ENCODE measurements at places on chromosomes 2 and 18.

- DNase-seq = no peak
These were observed 3.5 kb downstream of the ASPRV1 start for GRCh38 chr2:69957965-69958364.

DNA sequence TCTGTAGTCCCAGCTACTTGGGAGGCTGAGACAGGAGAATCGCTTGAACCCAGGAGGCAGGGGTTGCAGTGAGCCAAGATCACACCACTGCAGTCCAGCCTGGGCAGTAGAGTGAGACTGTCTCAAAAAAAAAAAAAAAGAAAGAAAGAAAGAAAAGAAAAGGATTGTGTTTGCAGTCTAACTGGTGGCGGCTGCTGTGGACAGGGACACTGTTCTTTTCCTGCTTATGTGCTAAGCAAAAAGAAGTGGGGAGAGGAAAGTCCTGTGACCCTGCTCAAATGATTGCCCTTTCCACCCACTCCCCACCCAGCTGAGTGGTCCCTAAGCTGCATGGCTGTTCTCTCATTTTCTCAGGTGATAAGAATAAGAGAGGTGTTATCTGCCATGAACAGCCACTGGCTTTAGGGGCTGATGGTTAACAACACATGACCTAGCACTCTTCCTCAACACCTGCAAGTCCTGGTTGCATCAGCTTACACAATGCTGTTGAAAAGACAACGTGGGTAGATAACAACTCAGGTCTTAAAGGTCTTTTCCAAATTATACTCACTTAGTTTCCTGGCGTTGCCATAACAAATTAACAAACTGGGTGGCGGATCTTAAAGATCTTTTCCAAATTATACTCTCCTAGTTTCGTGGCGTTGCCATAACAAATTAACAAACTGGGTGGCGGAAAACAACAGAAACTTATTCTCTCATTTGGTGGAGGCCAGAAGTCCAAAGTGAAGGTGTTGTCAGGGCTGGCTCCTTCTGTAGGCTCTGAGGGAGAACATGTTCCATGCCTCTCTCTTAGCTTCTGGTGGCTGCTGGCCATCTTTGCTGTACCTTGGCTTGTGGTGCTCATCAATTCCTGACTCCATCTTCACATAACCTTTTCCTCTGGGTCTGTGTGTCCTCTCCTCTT is 90.3 kb upstream of the RTN4 start:
- DNase-seq = no peak

GRCh38 chr18:11999429-11999828 is 18.1 kb downstream of the IMPA2 start:
- no peak for DNase-seq

GRCh38 chr2:220240641-220241040 is 613.2 kb downstream of the SLC4A3 start:
- no peak for DNase-seq

DNA sequence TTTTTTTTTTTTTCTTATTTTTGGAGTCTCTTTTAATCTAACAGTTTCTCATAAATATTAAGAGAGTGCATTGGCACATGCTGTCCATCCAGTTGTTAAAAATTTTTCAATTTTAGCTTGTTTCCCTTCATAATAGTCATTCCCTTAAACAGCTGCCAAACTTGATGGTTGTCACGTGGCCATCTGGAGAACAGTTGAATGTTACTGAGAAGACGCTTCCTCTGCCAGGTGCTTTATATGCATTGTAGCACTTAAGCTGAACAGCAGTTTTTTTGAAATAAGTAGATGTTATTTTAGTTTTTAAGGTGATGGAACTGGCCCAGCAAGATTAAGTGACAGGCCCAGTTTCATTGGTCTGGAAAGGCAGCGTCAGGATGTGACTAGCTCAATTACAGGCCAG is 3.3 kb downstream of the SMARCAL1 start:
- DNase-seq = no peak

DNA sequence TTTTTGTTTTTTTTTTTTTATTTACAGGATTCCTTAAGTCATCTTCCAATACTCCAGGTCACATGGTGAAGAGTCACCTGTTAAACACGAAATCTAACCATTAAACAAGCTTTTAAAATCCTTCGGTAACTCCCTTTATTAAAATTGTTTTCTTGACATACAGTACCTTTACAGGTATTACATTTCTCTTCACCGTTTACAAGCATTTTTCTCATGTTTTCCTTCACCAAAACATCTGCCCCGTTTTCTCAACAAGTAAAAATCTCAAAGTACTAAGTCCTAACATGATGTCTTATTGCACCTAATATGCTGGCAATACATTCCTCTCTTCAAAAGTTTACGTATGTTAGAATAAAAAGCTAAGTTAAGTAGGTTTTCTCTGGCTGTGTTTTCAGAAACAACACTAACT is 1.1 kb downstream of the PUM2 start:
- DNase-seq = no peak

GRCh38 chr2:67221266-67221665 is 175.9 kb upstream of the ETAA1 start:
- DNase-seq = no peak

- DNase-seq = no peak
These were observed 40.5 kb upstream of the POLE4 start for GRCh38 chr2:74917702-74918619.

DNA sequence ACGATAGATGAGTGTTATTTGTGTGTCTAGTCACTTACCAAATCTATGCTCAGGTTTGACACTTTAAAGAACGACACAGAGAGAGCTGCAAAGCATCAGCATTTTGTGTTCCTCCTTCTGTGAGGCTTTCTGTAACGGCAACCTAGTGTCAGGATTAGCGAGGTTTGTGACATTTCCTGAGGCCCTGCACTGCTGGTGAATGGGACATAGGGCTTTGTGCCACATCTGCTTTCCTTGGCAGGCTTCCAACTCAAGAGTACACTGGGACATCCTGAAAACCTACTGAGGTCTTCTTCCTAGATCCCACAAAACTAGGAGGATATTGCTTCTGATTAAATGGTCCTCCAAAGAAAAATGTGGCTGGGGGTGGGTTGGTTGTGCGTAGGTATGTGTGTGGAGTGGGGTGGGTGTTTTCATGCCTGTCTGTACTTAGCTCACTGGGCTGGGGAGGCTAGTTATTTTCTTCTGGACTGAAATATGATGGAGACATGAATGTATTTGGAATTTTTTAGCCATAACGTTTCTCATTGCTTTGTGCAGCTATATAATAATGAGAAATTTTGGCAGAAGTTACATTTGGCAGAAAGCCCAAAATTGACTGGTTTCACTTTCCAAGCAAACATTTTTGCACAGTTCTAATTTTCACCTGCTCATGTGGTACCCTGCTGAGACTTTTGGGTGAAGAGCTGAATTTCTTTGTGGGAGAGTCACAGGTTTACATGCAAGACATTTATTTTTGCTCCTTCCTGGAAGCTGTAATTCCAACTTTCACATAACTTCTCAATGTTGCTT is 308.4 kb downstream of the XIRP2 start:
- DNase-seq = no peak

DNA sequence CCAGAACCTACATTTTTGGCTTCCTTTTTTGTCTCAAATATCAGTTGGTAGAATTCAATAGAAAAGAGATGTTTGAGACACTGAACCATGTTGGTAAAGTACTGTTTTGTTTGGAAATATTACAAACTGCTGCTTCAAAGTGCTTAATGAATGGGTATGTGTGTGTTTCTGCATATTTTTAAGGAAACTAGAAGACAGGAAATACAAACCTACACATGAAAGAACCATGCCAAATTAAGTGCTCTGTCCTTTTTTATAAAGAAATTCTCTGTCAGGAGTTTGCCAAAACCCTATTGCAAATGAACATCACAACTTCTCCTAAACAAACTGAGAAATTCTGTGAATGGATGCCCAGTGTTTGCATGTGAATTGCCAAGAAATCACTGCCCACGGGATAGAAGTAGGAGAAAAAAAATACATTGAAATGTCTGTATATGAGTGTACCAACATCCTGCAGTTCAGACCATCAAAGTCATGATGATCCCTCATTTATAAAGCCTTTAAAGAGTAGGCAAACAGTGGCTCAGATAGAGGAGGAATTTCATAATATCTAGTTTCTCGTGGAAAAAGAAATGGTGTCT is 69.6 kb upstream of the RND3 start:
- no peak for DNase-seq

DNA sequence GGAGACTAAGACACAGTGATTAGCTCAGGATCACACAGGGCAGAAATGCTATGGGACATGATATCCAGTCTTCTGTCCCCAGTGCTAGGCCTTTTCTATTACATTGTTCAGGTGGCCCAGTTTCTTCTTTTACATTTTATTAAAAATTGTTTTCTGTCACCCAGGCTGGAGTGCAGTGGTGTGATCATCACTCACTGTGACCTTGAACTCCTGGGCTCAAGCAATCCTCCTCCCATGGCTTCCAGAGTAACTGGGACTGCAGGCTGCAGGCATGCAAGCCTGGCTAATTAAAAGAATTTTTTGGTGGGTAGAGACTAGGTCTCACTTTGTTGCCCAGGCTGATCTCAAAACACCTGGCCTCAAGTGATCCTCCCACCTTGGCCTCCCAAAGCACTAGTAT is 15.4 kb downstream of the PDK1 start:
- DNase-seq = no peak

- no peak for DNase-seq
These were observed 13.2 kb downstream of the BIN1 start for GRCh38 chr2:127093648-127094210.

GRCh38 chr2:173792166-173792565 is 173.0 kb downstream of the SP3 start:
- DNase-seq = no peak

GRCh38 chr2:228329282-228329681 is 147.8 kb upstream of the SPHKAP start:
- no peak for DNase-seq

- no peak for DNase-seq
These were observed 198.5 kb downstream of the KLHL29 start for GRCh38 chr2:23583467-23583866.

- no peak for DNase-seq
These were observed 24.4 kb downstream of the RDH14 start for GRCh38 chr2:18536100-18536499.

- DNase-seq = no peak
These were observed 357.6 kb downstream of the MTX2 start for GRCh38 chr2:176626796-176627195.

DNA sequence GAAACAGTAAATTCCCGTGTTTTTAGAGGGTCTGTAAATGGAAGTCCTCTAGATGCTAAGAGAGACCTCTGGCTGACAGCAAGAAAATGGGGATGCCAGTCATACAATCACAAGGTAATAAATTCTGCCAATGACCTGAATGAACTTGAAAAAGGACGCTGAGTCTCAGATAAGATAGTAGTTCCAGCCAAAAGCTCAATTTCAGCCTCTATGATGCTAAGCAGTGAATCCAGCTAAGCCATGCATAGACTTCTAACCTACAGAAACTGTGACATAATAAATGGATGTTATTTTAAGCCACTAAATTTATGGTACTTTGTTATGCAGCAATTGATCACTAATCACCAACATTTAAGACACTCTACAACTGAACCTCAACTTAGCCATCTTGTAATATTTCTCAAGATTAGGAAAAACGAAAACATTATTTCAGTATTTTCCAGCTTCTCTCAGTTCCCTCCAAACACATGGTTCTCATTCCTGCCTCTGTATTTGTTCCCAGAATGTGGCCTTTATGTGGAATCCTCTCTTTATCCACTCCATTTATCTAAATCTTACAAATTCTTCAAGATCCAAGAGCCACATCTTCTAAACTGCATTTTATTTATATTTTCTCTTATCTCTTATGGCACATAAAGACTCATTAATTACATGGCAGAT is 331.1 kb downstream of the GULP1 start:
- no peak for DNase-seq

DNA sequence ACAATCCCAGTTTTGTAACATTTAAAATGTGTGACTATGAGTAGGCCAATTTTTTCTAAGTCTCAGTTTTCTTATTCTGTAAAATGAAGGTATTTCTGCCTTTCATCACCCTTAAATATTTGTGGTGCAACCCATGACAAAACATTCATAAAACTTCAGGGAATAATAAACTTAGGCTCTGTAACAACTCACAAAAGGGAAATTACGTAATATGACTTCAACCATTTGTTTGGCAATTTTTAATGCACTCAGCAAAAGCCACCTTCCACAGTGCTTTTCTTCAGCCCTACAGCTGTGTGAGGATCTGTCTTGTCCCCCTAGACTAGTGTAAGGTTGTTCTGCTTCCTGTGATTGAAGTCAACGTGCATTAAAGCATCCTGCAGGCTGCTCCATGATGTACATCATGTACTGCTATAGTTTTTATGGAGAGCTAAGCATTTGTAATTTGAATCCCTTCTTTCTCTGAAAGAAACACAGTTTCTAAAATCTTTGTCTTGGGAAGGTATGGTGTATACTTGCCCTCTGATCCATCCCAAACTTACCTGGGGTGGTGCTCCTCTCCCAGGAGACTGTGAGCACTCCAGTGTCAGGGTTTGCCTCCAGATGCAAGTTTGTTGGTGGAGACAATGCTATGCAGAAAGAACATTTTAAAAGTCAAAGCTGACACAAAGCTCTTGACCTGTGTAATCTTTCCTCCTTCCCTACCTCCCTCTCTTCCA is 39.1 kb downstream of the FN1 start:
- no peak for DNase-seq

GRCh38 chr2:44833171-44834069 is 108.1 kb upstream of the SIX3 start:
- no peak for DNase-seq

- no peak for DNase-seq
These were observed 141.1 kb downstream of the METTL4 start for GRCh38 chr18:2430191-2430590.

DNA sequence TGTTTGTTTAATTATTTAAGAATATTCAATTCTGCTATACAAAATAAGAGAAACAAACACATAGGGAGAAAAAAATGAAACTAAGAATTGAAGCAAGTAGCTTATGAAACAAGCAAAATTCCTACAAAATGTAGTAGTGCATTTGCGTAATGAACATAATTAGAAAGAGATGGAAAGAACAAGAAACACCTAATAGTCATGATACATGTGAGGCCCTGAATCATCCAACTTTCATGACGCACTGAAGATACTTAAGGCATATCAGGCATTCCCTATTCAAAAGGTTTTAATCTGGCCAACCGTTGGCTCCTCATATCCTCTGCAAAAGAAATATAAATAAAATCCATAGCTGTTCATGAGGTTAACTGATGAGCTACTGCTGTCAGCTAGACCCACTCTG is 14.5 kb upstream of the NAB1 start:
- DNase-seq = no peak

- no peak for DNase-seq
These were observed 670.4 kb downstream of the KCNJ3 start for GRCh38 chr2:155368934-155369333.

- no peak for DNase-seq
These were observed 274.3 kb upstream of the TRIB2 start for GRCh38 chr2:12442476-12442847.
